ENCODE measurements at places on chromosomes 1 and 21.

- no peak for DNase-seq
- no peak overlapping the region for H3K27ac ChIP-seq
- H3K4me3 ChIP-seq, result no peak overlapping the region
- H3K27me3 ChIP-seq, result no peaks in the 10 kb centered on the region
Observed at GRCh38 chr1:63651161-63651701, 58.0 kb downstream of the PGM1 start.

- DNase-seq, result no peak
- no peaks in the 10 kb centered on the region for H3K27me3 ChIP-seq
- no peaks in the 10 kb centered on the region for H3K4me1 ChIP-seq
- H3K4me3 ChIP-seq, result no peak overlapping the region
- no peaks in the 10 kb centered on the region for H3K36me3 ChIP-seq
- H3K27ac ChIP-seq, result no peak overlapping the region
Observed at GRCh38 chr1:31435471-31436409, 22.7 kb downstream of the SERINC2 start.

DNA sequence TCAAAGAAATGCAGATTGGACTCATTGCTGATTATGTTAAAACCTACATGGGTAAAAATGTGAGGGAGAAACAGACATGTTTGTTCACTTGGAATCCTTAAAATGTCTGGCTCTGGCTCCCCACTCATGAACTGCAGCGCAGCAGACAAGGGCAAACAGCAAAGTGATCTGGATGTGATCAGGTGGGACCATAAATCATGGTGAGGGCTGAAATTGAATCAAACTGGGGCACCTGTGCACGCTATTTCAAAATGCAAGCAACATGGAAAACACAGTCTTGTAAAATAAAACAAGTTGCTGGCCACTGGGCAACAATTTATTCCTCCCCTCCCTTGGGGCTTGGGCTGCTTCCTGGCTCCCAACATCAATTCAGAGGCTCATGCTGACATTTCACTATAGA is 373.4 kb downstream of the SEC16B start:
- H3K4me3 ChIP-seq, result no peak overlapping the region
- no peak for DNase-seq
- H3K36me3 ChIP-seq, result no peaks in the 10 kb centered on the region
- no peak overlapping the region for H3K27ac ChIP-seq
- H3K27me3 ChIP-seq, result no peaks in the 10 kb centered on the region
- peaks cover 3% of the 10 kb centered on the region for H3K4me1 ChIP-seq

DNA sequence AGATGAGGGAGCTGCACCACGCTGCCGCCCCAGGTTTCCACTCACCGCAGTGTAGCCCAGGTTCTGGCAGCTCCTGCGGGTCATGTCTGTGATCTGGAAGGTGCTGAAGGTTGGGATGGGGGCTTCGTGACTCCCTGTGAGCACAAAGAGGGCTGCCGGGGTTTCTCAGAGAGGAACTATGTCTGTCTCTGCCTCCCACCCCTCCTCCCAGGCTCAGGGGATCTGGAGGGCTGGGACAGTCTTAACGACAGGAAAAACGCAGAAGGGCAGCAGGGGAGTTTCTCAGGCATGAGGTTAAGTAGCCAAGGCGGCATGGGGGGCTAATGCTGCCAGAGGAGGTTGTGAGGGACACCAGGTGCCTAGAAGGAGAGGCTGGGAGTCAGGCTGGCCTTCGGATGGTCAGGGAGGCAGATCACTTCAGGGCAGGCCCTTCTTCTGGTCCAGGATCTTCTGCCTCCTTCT is 656 bp downstream of the SH2D2A start:
- H3K4me1 ChIP-seq, result no peaks in the 10 kb centered on the region
- H3K4me3 ChIP-seq, result no peak overlapping the region
- no peaks in the 10 kb centered on the region for H3K36me3 ChIP-seq
- H3K27me3 ChIP-seq, result no peaks in the 10 kb centered on the region
- H3K27ac ChIP-seq, result no peak overlapping the region

GRCh38 chr1:15315815-15316214 is 68.8 kb downstream of the FHAD1 start:
- no peak overlapping the region for H3K4me3 ChIP-seq
- no peaks in the 10 kb centered on the region for H3K4me1 ChIP-seq
- H3K36me3 ChIP-seq, result no peaks in the 10 kb centered on the region
- no peaks in the 10 kb centered on the region for H3K27me3 ChIP-seq
- H3K27ac ChIP-seq, result no peak overlapping the region

DNA sequence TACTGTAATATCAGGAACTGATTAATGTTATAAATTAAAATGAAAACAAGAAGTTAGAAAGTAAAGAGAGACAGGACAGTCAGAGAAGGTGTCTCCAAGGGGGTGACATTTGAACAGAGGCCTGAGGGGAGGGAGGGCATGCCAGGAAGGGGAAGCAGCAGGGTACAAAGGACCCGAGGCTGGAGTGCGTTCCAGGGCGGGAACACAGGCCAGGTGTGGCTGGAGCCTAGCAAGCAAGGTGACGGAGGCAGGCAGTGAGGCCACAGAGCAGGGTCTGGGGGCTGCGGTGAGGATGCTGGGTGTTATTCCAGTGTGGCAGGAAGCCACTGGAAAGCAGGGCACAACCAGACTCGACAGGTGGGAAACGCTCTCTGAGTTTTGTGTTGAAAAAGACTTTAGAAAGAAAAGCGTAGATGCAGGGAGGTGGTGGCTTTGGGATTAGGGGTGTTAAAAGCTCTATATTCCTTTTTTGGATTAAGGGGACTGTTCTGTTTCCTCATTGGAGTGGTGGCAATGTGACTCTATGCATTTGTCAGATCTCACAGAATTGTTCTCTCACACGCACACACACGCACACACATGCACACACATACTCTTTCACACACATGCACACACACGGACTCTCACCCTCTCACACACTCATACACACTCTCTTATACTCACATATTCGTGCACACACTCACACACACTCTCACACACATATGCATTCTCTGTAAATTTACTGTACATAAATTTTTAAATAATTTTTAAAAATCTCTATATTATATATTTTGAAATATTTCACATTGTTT is 124.5 kb downstream of the GLIS1 start:
- DNase-seq, result peak; percentile 55
- no peaks in the 10 kb centered on the region for H3K36me3 ChIP-seq
- H3K27ac ChIP-seq, result no peak overlapping the region
- H3K4me3 ChIP-seq, result no peak overlapping the region
- H3K4me1 ChIP-seq, result no peaks in the 10 kb centered on the region
- no peaks in the 10 kb centered on the region for H3K27me3 ChIP-seq

DNA sequence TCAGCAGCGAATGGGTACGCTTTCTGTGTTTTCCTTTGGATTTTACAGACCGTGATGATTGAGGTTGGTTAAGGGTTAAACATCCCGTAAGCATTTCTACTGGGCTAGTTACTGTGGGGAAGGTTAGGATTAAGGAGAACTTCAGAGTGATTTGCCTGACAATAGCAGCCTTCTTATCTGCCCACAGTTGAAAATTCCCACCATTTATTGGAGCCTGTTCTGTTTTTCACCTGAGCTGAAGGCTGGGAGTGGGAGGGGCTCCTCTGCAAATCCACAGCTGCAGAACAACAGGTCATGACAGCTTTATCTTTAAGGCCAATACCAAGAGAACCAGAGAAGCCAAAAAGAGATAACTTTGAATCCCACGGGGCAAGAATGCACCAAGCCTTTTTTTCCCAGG is 168.6 kb downstream of the KAZN start:
- no peaks in the 10 kb centered on the region for H3K4me1 ChIP-seq
- no peak for DNase-seq
- no peaks in the 10 kb centered on the region for H3K27me3 ChIP-seq

GRCh38 chr1:41496080-41497055 is 11.9 kb upstream of the EDN2 start:
- peak; percentile 97 for DNase-seq
- H3K36me3 ChIP-seq, result no peaks in the 10 kb centered on the region
- no peaks in the 10 kb centered on the region for H3K4me1 ChIP-seq
- no peak overlapping the region for H3K4me3 ChIP-seq
- no peaks in the 10 kb centered on the region for H3K27me3 ChIP-seq
- H3K27ac ChIP-seq, result peak overlapping the region; percentile 71

DNA sequence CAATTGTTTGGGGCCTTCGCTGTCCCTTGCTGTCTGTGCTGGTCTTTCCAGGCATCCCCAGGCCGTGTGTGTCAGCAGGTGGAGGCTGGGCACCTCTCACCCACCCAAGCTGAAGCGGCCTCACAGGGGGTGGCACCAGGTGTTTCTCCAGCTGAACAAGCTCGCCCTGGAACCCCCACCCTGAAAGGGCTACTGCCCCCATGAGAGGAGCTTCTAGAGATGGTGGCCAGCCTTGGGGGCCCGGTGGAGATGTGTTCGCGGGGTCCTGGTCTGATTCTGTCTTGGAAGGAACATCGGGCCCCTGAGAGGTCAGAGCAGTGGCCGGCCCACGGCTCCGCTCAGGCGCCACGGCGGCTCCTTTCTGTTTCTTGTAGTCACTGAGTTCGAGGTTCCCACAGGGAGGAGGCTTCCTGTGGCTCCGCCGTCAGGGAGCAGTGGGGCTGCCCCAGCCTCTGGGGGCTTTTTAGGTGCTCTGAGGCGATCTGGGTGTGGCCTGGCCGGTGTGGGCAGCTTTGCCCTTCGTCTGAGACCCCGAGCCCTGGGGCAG is 46.9 kb downstream of the SKI start:
- H3K27me3 ChIP-seq, result no peaks in the 10 kb centered on the region
- no peak for DNase-seq
- no peak overlapping the region for H3K4me3 ChIP-seq
- no peaks in the 10 kb centered on the region for H3K36me3 ChIP-seq
- H3K4me1 ChIP-seq, result no peaks in the 10 kb centered on the region

DNA sequence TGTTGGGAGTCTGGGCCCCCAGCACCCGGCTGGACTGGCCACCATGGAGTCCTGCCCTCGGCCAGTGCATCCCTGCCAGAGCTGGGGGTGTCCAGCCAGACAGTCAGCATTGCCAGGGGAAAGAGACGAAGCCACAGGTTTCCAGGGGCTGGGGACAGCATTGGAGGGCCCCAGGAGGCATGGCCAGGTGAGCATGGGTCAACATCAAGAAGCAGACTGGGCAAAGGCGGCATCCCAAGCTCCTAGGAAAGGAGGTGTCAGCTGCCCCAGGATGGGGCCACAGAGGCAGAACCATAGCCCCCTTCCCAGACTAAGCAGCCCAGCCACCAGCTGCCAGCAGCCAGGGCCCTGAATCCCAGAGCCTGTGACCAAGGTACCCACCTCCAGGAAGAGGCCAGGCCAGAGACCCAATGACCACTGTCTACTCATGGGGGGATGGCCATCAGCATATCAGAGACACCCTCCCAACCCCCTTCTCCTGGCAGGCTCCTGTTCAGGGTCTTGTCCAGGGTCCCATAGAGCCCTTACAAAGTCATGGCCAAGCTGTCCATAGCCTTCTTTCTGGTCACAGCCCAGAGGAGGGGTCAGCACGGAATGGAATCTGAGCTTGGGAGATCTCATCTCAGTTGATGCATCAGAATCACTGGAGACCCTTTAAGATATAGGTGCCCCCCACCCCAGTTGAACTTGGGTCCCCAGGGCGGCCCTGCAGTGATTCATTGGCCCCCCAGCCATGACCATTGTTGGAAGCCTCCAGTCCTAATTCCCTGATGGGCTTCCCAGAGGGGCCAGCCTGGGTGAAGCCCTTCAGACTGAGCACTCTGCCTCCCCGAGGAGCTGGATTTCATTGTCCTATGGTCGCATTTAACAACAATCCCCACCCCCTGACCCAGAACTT is 32.5 kb downstream of the WNT3A start:
- H3K36me3 ChIP-seq, result no peaks in the 10 kb centered on the region
- no peak overlapping the region for H3K27ac ChIP-seq
- peak; percentile 35 for DNase-seq
- H3K27me3 ChIP-seq, result no peaks in the 10 kb centered on the region
- no peaks in the 10 kb centered on the region for H3K4me1 ChIP-seq
- H3K4me3 ChIP-seq, result no peak overlapping the region

DNA sequence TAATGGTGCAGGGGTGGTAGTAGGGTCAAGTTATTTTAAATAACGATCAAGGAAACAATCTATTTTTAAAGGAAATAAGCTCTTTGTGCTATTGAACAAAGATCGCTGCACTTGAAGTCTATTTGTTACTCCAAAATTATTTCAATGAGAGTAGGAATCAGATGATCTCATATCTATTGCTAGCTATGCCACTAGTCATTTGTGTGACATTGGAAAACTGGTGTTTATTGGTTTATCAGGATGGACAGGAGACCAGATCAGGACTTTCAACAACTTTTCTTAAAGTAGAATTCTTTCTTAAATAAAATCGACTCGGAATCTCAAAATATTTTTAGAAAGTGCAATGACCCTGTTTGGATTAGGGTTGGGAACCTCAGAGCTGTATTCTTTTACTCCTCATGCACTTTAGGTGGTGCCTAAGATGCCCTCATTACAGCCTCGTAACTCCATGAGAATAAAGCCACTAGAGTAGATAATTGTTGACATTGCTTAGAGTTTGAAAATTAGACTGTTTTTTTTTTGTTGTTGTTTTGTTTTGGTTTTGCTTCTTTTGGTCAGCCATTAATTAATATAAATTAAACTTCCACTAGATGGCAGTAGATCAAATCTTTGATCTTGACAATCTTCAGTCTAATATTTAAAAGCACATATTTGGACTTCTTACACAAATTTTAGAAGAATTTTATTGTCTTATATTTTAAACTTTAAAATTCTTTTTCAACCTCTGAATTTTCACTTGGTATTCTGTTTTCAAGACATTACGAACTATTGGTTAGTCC is 352.4 kb downstream of the USP25 start:
- no peak overlapping the region for H3K4me3 ChIP-seq
- no peaks in the 10 kb centered on the region for H3K27me3 ChIP-seq
- no peak overlapping the region for H3K27ac ChIP-seq

DNA sequence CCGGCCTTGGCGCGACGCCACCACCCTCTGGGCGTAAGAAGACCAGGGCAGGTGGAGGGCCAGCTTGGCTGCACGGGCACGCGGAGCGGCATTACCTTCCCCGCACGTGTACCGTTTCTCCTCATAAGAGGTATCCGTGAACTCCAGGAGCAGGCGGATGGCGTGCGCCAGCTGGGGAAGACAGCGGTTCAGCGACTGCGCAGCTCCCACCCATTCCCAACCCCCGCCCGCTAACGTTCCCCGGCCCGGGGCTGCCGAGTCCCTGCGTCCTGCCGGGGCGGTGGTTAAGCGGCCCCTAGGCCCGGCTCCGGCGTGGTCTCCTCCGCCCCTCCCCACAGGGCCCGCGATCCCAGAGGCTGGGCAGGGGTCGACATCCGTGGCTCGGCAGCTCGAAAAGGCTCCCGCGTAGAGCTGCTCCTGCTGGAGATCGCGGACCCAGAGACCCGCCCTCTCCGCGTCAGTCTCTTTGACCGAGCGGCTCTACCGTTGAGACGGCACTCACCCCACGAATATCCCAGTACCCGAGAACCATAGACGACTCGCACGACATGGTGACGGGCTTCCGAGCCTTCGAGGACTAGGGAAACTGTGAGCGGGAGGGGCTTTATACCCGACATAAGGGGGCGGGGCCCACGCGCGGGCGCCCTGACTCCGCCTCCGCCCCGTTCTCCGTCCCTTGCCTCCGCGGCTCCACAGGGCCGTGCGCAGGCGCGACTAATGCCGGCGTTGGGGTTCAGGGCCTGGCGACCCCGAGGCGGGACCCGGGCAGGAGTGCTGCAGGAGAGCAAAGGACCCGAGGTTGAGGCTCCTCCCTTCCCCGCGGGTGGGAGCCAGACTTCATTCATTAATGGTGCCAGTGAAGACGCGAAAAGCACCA is 862 bp downstream of the GSTM3 start:
- H3K4me1 ChIP-seq, result no peaks in the 10 kb centered on the region
- peak overlapping the region; percentile 48 for H3K4me3 ChIP-seq
- peak; percentile 94 for DNase-seq
- H3K27me3 ChIP-seq, result no peaks in the 10 kb centered on the region
- H3K27ac ChIP-seq, result no peak overlapping the region

All from aorta (tissue), 5 donors.